KBM-7 (cell line): ENCODE measurements at places on chromosomes 3 and 15.

DNA sequence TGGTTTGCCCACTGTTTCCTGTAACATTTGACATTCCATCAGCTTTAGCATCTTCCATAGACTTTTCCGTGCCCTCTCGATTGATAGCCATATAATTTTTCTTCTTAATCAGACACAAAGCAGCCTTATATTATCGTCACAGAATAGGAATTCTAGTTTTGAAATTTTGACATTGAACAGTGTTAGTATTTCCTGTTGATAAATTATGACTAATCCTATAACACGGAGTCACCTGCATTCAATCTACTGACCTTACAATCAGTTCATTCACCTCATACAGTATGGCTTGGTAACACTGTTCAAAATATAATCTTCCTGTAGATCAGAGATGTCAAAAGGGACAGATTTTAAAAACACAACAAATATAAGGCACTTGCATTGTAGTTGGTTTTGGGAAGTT, 423.7 kb downstream of the C3orf38 start:
- DNase-seq, result no peak

- no peak for DNase-seq
Observed at GRCh38 chr15:38496151-38496550, 42.2 kb downstream of the FAM98B start.

- no peak for DNase-seq
Observed at GRCh38 chr3:127823426-127823857, 1.1 kb upstream of the MGLL start.

GRCh38 chr3:114363554-114364202, 69.8 kb downstream of the TIGIT start:
- no peak for DNase-seq

DNA sequence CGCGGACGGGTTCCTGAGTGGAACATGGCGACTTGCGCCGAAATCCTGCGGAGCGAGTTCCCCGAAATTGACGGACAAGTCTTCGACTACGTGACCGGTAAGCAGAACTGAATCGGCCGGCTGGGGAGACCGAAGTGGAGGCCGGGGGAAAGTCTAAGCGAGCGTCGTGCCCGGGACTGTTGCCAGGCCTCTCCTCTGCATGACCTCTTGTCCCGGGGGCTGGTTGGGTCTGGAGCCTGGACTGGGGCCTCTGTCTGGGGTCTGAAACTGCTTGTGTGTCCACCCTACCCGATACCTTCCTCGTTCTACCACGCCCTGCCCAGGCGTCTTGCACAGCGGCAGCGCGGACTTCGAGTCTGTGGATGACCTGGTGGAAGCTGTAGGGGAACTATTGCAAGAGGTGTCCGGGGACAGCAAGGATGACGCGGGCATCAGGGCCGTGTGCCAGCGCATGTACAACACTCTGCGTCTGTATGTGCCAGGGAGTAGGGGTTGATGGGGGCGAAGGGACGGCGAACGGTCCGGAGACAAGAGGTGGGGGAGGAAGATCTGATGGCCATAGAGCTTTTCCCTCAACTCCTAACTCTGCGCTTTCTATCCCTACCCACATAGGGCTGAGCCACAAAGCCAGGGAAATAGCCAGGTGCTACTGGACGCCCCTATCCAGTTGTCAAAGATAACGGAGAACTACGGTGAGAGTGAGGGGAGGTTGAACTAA, at the start of gene ABCF3:
Gene ABCF3 (plus strand): TSS at position 16 of the 718 bp plus-strand sequence. CDS start 9 bp downstream, at position 25.
- no peak for DNase-seq

DNA sequence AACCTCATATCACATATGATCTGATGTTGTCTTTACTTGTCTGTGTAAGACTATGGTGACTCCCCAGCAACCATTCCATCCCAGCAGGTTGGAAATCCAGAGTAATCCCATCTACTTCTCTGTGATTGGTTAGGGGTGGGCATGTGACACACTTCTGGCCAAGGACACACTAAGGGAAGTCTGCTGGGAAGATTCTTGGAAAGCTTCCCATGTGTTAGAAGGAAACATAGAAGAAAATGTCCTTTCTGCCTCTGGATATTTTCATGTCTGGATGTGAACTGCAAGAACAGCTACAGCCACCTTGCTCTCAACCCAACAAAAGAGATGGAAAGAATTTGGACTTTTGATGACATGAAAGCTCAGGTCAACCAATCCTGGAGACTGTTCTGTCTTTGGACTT, 2.6 kb upstream of the UBE2Q2 start:
- no peak for DNase-seq

GRCh38 chr3:126033051-126033745, 50.7 kb downstream of the SLC41A3 start:
- DNase-seq, result no peak

DNA sequence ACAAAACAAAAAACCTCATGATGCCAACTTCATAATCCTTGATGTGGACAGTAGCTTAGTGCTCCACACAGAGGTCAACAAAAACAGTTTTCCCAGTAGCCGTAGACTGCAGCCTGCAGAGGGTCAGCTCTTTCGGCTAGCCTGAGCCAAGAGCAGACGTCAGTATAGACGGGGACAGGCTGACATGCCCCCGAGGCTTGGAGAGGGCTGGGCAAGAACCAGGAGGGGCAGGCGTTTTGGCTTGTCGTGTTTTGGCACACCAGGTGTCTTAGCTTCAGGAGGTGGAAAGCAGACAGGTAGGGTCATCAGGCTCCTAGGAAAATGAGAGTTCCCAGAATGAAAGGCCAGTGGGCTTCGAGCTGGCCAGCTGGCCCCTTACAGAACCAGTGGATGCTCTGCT, 21.8 kb downstream of the CAND2 start:
- DNase-seq, result no peak
